ENCODE measurements at places on chromosomes 2 and 18. TPM values are rescaled to one million over a fixed set of nuclear protein-coding genes. Genes with fewer than 3 reads are reported as not detected.

DNA sequence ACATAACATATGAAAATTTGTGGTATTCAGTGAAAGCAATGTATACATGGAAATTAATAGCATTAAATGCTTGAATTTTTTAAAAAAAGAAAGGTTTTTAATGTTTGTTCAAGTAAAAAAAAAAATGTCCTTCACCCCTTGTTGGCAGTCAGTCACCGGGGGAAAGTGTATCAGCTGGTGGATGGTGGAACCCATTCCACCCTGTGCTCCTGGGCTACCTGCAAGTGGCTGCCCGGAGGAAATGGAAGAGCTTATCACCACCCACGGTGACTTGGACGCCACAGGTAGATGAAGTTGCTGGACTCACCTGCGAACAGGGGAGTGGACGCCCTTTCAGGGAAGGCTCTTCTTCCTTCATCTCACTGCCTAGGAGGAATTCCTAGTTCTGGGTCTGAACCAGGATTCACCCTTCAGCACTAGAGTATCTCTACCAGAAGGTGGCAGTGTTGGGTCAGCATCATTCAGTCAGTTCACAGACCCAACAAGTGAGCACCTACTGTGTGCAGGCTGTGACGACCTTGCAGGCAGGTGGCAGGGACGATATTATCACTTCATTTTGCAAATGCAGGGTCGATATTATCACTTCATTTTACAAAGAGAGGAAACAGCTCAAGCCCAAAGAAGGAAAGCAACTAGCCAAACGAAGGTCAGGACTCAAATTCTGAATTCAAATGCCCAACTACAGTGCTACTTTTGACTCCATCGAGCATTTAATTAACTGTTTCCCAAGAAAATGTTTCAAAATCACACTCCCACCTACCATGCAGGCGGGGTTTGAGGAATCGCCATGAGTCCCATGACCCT, 35.8 kb downstream of the CIB4 start:
- peak; percentile 60 for DNase-seq

The RAX gene
- not detected for total RNA-seq

- no peak for DNase-seq
Observed at GRCh38 chr2:199751492-199752120, 99.4 kb downstream of the FTCDNL1 start.

DNA sequence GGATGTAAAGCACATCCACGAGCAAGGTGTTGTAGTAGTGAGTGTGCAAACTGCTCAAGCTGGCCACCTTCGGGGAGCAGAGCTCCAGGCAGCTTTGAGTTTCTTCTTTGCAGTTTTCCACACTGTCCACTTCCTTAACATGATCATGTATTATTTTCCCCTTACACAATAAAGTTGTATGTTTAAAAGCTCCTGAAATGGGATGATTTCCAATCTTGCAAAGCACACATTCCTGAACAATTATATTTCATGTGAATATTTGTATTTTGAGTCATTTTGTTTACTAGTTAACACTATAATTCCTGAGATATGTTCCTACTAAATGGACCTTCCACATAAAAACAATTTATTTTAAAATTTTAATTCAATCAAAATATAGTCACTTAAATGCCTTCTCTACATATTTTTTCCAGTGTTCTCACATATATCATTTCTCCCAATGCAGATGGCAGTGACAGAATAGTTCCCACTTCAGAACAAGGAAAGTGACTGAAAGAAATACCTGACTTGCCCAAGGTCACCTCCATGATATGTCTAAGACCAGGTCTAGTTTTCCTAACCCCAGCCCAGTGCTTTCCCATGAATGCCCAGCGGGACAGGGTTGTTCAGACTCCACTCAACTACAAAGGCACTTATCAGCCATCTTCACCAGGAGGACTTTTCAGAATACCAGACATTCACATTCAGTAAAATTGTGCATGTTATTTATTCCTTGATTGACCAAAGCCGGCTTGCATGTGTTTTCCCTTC, 5.5 kb downstream of the CYB5A start:
- DNase-seq: no peak

DNA sequence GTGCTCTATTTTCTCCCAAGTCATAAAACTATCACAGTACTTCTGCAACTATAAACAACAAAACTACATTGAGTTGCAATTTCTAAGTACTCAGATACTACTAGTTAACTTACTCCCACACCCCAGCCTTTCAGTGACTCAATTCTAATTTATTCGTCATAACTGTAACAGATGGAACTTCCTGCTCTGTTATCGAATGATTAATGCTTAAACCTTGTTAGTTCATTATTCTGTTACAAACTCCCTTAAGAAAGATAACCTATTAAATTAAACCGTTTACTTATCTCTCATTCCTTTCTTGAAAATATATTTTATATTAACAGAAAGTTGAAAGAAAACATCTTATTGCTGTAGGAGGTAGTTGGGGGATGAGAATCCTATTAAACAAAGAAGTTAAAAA, 17.0 kb downstream of the TNFAIP6 start:
- DNase-seq: peak; percentile 97

The ALPG gene
- total RNA-seq: not detected

DNA sequence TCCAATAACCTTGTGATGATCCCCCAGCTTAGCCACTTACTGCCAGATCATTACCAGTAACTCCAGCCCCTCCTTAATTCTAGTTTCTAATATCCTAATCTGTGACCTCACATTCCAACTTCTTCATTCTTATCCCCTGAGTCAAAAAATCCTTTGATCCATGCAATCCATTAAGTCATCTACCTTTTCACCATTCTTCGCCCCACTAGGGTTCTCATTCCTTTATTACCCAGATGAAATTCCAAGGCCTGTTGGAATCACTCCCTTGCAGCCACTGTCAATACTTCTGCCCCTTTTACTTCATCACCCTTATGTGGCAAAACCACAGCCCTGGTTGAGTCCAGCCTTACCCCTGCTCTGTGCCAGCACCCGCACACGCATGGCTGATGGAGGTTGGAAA, 20.3 kb upstream of the IL36G start:
- DNase-seq: peak; percentile 38

The TRIM54 gene
- 0.17 TPM for total RNA-seq

The SKA1 gene
- total RNA-seq: 0.20 TPM

Measured in renal cortical epithelial cell (primary cell).